B cell (primary cell): ENCODE measurements at places on chromosomes 3 and 15. TPM values are rescaled to one million over a fixed set of nuclear protein-coding genes. Genes with fewer than 3 reads are reported as not detected.

DNA sequence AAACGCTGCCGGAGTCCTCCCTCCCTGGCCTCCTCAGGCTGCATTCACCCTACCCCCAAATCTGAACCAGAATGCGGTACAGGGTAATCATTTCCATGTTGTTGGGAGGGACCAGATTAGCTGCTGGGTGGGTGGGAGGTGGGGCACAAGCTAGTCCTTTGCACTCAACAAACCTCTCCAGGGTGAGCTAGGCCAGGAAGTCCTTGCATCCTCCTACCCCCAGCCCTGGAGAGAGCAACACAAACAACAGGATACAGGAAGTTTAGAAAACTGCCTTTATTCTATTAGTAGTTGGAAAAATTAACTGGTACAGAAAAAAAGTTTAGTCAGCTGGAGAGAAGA lies 702 bp upstream of the GPX1 start:
- no peak for DNase-seq

- no peak for DNase-seq
Observed at GRCh38 chr3:134366221-134366927, 7.9 kb downstream of the AMOTL2 start.

- DNase-seq: no peak
Observed at GRCh38 chr15:35777061-35777460, 231.1 kb upstream of the DPH6 start.

DNA sequence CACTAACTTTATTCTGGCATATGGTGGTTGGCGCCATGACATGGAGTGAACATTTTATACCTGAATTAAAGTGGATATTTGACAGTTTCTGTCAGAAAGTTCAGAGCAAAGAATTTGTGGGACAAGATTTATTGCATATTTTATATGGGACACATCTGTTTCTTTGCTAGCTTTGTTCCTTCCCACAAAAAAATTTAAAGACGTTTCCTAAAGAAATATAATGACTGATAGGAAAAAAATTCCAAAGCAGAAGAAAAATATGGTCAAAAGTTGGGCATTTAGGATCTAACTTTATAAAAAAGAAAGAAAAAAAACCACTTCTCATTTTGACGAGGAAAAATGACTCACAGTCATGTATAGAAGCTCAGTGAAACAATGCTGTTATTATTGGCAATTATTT lies 101.6 kb downstream of the GREM1 start:
- no peak for DNase-seq

The FAM107A gene
- not detected in 2 replicates for total RNA-seq

The MKRN3 gene
- total RNA-seq: 0.66 and 0.76 TPM in 2 replicates
